ENCODE measurements at places on chromosomes 12 and 14.

DNA sequence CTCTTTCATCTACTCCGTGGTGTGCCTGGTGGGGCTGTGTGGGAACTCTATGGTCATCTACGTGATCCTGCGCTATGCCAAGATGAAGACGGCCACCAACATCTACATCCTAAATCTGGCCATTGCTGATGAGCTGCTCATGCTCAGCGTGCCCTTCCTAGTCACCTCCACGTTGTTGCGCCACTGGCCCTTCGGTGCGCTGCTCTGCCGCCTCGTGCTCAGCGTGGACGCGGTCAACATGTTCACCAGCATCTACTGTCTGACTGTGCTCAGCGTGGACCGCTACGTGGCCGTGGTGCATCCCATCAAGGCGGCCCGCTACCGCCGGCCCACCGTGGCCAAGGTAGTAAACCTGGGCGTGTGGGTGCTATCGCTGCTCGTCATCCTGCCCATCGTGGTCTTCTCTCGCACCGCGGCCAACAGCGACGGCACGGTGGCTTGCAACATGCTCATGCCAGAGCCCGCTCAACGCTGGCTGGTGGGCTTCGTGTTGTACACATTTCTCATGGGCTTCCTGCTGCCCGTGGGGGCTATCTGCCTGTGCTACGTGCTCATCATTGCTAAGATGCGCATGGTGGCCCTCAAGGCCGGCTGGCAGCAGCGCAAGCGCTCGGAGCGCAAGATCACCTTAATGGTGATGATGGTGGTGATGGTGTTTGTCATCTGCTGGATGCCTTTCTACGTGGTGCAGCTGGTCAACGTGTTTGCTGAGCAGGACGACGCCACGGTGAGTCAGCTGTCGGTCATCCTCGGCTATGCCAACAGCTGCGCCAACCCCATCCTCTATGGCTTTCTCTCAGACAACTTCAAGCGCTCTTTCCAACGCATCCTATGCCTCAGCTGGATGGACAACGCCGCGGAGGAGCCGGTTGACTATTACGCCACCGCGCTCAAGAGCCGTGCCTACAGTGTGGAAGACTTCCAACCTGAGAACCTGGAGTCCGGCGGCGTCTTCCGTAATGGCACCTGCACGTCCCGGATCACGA is 2.2 kb downstream of the SSTR1 start:
- no peak for ATAC-seq

- ATAC-seq, result no peak
Measured at GRCh38 chr12:85363382-85364190, 83.6 kb downstream of the ALX1 start.

DNA sequence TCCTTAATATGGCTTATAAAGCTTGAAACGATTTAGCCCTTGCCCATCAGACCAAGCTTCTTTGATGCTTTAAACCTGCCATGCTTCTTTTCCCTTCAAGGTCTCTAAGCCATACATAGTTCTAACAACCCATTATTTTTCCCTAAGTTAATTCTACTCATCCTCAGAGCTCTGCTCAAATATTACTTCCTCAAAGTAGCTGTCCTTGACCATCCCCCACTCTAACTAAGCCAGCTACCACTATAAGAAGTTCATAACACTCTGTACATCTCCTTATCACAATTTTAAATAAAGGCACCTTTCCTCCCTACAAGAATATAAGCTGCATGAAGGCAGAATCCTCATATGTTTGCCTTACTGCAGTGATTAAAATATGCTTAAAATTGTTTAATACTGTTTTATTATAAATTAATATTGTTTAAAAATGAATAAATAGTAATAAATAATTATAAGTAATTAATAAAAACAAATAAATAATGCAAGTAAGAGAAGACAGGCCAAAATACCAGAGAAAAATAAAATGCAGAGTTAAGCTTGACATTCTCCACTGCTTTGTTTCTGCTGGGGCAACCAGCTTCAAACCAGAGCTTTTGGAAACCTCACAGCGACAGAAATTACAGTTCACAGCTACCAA is 76.8 kb downstream of the NUMB start:
- ATAC-seq, result no peak

- peak; percentile 75 for ATAC-seq
Measured at GRCh38 chr14:92460916-92461579, 52.5 kb upstream of the RIN3 start.

DNA sequence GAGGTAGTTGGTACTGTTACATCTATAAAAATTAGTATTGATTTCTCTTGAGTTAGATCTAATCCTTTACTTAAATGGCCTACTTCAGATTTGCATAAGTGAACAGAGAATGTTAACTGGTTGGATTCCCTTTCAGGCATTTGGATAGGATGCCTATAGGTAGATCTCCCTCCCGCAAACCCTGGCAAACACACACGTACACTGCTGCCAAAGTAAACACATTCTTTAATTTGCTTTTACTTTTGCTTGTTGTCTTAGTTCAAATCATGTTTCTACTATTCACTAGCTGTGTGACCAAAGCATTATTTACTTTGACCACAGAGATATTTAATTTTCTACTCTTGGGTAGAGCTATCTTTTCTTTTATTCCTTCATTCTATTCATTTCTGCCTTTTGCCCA is 936.1 kb upstream of the FBXO33 start:
- ATAC-seq, result no peak

GRCh38 chr12:100141666-100141997 is 1.0 kb downstream of the BLTP3B start:
- ATAC-seq, result peak; percentile 70

DNA sequence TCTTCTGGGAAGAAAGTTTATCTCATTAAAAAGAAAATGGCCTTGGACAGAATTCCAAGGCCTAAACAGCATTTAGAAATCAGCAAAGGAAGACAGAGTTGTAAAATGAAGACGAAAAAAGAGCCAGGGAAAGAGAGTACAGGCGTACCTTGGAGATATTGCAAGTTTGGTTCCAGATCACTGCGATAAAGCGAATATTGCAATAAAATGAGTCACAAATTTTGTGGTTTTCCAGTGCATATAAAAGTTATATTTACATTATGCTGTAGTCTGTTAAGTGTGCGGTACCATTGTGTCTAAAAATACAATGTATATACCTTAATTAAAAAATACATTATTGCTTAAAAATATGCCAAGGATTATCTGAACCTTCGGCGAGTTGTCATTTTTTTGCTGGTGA is 9.0 kb downstream of the PCNX1 start:
- no peak for ATAC-seq

- no peak for ATAC-seq
Measured at GRCh38 chr12:128337431-128338170, 70.6 kb downstream of the TMEM132C start.

DNA sequence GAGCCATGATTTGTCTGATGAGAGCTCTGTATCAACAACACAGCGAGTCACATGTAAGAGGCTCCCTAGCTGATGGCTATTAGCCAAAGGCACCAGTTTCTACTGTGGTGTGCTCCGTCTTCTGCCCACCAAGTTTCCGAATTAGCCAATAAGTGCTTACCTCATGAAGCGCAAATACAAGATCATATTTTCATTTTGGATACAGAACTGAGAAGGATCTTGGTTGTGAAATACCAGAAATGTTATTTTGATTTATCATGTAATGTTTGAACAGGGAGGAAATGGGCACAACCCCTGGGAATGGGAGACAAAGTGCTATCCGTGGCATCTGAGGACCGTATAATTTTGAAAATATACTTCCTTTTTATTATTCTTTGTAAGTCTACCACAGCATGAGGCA is 234.3 kb downstream of the DACT1 start:
- ATAC-seq, result no peak

GRCh38 chr12:109581334-109581691 is 7.7 kb downstream of the MVK start:
- ATAC-seq, result no peak

- ATAC-seq, result no peak
Measured at GRCh38 chr14:44846232-44846824, 115.4 kb downstream of the KLHL28 start.

DNA sequence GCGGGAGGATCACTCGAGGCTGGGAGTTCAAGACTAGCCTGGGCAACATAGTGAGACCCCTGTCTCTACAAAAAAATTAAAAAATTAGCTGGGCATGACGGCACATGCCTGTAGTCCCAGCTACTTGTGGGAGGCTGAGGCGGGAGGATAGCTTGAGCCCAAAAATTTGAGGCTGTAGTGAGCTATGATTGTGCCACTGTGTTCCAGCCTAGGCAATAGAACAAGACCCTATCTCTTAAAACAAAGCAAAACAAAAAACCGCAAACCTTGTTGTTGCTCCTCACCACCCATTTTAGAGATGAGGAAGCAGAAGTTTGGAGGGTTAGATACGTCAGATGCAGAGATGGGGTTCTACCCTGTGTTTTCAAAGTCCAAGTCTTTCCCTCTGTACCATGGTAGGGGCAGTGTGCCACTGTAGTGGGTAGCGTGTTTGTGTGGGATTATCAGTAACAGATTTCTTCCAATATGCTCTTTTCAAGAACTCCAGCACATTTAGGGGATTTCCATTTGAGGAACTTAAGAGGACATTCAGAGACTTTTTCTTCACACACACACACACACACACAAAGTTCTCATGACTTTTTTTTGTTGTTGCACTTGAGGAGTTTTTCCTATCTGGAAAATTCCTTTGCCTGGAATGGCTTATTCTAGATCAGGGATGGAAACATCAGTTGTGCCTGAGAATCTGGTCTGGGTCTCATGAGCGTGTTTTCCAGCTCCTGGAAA is 186.5 kb downstream of the CHST11 start:
- ATAC-seq, result no peak

GRCh38 chr12:65568517-65568916 is 255.8 kb upstream of the HMGA2 start:
- peak; percentile 14 for ATAC-seq

- ATAC-seq, result peak; percentile 65
Measured at GRCh38 chr12:47547077-47547476, 158.8 kb downstream of the RPAP3 start.

- ATAC-seq, result no peak
Measured at GRCh38 chr14:67492538-67492937, 4.0 kb upstream of the TMEM229B start.

DNA sequence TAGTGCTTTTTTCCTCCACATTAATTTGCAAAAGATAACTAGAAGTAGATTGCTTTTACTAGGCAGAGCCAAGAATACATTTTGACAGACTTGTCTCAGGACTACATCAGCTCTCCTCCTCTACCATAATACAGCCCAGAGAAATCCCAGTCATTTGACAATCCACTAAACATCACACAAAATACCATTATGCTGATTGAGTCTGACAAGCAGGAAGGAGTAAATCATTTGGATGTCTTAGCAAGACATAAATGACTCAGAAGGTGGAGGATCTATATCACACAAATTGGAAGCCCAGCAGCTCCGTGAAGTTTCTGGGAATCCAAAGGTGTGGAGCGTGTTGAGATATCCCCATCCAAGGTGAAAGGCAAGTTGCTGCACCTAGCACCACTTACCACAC is 75.4 kb upstream of the FKBP4 start:
- ATAC-seq, result no peak

- ATAC-seq, result no peak
Measured at GRCh38 chr12:127711108-127711507, 555.9 kb upstream of the TMEM132C start.

- peak; percentile 92 for ATAC-seq
Measured at GRCh38 chr14:102799684-102800562, 22.7 kb downstream of the TRAF3 start.

GRCh38 chr14:58709949-58710348 is 72.2 kb downstream of the DACT1 start:
- no peak for ATAC-seq

DNA sequence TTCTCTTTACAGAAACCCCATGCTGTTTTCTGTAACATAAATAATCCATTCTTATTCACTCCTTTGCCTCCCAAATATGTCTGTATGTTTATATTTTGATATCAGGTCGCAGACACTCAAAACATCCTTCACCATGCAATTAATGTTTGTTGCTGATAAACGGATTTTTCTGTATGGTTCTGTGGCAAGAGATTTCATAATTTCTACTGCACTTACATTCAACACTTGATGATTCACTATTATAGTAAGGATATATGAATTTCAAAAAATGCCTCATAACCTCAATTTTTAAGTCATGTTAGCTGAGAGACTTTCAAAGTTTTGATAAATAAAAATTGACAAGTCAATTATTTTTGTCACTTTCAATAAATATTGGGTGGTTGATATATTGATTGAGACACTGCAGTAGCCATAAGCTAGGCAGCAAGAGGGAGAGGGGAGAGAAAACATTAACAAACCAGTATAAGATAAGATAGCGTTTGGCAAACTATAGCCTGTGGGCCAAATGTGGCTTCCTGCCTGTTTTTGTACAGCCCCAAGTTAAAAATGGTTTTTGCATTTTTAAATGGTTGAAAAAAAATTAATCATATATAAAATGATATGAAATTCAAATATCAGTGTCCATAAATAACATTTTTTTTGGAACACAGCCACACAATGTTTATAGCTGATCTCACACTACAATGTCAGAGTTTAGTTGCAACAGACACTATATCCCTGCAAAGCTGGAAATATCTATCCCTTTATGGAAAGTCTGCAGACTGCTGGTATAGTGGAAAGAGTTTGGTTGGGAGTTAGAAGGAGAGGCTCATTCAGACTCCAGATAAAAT is 18.3 kb downstream of the ALDH6A1 start:
- ATAC-seq, result no peak

DNA sequence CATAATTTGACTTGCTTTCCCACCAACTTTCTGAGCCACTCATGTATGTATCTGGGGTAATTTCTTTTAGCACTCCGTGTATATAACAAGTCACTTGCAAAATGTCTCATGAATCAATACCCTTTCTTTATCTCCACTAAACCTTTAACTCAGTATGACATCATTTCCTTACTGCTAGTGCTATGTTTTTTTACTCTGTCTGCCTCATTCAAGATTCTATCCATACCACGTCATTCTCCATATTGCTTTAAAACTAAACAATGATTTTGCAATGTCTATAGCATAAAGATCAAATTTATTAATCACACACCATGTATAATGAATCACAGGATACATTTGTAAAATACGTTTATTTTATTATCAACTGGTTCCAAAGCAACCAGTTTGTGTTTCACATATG is 178.2 kb downstream of the PIK3C2G start:
- ATAC-seq, result no peak

DNA sequence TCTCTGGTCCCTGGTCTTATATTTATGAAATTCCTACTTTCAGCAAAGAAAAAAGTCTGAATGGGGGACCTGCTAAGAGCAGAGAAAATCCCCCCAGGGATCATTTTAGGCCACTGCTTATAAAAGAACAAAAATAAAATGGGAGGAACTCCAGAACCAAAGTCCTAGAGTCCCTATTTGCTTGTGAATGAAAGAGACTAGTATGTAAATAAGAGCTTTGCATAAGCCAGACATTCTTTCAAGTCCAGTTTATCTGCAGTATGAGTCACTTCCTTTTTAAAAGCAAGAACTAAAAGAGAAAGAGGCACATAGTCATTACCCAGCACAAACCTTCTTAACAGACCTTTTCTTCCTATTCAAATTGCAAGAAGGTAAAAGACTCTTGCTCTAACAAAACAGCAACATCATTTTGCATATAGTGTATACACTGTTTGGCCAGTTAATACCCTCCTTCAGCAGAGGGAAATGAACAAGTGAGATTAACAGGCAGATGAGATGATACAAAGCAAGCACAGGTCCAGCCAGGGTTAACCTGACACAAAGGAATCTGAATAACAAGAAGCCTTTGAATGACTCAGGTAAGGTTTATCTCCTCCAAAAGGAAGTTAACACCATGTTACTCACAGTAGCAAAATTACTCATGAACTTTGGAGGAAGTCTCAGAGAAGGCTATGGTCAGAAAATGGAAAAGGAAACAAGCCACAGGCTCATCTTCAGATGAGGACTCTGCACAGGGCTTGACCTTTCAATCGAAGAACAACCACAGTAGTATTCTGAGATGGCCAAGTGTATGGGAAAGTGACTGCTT is 87.3 kb downstream of the PHLDA1 start:
- peak; percentile 96 for ATAC-seq
